NCI-H1436 treated with DMSO at 0.1 percent for 48 hours (cell line): ENCODE measurements at places on chromosomes 2 and 18.

- DNase-seq, result no peak
These were observed 31.3 kb downstream of the PPM1B start for GRCh38 chr2:44200011-44200410.

GRCh38 chr2:162100579-162100978 is 26.6 kb upstream of the DPP4 start:
- no peak for DNase-seq

GRCh38 chr2:186913870-186914269 is 64.9 kb upstream of the ZSWIM2 start:
- no peak for DNase-seq

- DNase-seq, result no peak
These were observed 172.5 kb downstream of the MAIP1 start for GRCh38 chr2:200127848-200128247.

DNA sequence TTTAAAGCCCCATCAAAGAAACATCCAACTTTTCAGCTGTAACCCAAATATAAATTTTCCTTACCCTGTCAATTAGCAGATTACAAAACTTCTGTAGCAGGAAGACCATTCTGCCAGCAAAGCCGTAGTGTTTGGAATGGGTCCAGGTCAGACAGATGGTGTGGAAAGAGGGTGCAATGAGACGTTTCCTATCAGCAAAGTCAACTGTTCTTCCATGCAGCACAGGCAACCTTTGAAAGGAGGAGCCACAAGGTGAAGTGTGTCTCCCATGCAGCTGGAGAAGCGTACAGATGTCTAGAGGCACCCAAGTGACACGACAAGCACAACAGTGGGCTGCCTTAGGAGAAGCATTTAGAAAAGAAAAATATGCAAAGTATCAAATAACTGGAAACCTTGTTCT is 83.7 kb downstream of the SP3 start:
- DNase-seq, result no peak

DNA sequence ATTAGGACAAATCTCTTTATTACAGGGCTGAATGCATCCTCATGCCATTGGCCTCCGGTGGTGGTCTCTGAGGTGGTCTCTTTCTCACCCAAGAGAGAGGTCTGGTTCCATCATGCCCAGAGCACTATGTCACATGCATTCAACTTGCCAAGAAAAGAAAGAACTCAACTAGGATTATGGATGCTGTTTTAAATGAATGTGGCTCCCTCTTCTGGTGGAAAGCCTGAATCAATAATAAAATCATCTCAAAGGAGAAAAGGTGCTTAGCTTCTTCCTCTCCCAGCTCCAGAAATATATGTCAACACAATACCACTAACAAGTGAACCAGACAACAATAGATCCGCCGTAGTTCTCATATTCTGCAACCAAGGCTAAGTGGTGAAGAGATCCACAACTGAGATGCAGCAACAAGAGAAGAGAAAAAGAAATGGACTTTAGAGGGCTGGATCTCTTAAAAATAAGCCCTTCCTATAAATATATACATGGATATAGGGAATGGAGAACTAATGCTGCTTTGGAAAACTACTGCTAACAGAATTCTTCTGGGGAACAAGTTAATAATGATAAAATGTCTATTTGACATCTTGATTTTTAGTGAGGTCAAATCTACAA is 396.8 kb downstream of the NCKAP5 start:
- DNase-seq, result peak; percentile 66

DNA sequence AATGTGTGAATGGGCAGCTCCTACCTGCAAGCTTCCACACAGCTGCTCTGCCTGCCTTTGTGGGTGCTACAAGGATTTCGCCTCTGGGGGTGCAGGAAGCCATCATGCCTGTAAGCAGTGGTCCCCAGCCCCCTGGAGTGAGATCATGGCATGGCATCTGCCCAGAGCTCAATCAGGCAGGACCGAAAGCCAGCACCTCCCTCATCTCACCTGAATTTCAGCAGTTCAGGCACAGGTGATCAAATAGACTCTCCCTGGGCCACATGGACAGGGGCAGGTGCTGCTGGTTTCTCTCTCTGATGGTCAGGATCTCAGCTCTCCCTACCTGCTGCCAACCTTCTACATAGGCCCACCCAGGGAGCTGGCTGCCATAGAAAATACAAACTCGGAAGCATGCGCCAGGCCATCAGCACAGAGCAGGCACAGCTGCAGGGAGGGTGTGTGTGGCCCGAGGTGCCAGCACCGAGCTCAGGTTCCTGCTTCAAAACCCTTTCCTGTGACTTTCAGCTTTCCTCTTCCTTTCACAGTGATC is 133.2 kb upstream of the ID2 start:
- no peak for DNase-seq

DNA sequence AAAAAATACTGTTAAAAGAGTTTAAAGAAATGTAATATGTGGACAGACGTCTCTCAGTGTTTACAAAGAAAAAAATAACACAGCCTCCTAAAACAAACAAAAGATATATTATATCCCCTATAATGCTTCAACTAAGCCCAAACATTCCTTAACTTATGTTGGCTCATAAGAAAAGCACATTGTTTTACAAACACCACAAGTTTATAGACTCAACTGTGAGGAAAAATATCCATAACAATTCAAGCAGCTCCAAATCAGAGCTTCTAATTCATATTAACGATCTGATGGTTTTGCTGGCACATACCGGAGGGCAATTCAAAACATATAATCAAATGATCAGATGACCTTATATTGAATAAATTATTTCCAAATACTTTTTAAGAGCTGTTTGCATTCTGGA is 5.5 kb downstream of the LPIN2 start:
- no peak for DNase-seq

- no peak for DNase-seq
These were observed 1920.7 kb upstream of the CELF4 start for GRCh38 chr18:39486268-39486667.

DNA sequence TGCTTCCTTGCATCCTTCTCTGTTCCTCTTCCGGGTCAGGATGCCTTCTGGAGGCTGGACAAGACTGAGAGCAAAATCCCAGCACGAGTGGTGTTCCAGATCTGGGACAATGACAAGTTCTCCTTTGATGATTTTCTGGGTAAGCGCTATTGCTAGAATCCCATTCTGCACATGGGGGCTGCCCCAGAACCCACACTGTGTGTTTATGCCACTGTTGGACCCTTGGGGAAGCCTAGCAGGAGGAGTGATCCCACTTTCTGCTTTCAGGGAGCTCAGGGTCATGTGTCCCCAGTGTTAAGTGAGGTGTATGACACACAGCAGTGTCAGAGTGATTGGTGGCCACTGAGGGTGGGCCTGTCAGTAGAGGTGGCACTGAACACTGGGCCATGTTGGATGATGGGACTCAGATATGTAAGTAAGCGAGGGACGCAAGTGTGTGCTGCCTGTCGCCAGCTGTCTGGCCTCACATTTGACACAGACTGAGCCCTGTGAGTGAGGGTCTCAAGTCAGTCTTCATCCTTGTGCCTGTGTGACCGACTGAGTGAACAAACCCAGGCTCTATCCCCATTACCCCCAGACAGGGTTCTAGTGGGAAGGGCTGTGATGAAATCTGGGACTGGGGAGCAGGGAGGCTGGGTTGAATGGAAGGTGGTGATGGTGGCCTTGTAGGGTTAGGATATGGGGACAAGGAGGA is 220.9 kb downstream of the DYSF start:
- DNase-seq, result no peak

GRCh38 chr2:222643134-222643533 is 12.8 kb downstream of the FARSB start:
- no peak for DNase-seq

DNA sequence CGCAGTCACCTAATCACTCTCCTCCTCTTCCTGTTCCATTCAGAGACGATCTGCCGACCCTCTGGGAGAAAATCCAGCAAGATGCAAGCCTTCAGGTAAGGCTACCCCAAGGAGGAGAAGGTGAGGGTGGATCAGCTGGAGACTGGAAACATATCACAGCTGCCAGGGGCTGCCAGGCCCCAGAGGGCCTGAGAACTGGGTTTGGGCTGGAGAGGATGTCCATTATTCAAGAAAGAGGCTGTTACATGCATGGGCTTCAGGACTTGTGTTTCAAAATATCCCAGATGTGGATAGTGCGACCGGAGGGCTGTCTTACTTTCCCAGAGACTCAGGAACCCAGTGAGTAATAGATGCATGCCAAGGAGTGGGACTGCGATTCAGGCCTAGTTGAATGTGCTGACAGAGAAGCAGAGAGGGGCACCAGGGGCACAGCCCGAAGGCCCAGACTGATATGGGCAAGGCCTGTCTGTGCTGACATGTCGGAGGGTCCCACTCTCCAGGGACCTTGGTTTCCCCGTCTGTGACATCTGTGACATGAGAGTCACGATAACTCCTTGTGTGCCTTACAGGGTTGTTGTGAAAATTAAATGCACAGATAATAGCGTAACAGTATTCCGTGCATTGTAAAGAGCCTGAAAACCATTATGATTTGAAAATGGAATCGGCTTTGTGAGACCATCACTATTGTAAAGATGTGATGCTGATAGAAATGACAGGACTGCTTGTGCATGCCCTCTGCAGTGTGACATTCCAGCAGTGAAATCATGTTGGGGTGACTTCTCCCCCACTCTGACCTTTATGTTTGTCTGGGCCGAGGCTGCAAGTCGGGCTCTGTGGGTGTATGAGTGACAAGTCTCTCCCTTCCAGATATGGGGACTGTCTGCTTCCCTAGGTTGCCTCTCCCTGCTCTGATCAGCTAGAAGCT is 510 bp downstream of the IL1RN start:
- DNase-seq, result no peak

DNA sequence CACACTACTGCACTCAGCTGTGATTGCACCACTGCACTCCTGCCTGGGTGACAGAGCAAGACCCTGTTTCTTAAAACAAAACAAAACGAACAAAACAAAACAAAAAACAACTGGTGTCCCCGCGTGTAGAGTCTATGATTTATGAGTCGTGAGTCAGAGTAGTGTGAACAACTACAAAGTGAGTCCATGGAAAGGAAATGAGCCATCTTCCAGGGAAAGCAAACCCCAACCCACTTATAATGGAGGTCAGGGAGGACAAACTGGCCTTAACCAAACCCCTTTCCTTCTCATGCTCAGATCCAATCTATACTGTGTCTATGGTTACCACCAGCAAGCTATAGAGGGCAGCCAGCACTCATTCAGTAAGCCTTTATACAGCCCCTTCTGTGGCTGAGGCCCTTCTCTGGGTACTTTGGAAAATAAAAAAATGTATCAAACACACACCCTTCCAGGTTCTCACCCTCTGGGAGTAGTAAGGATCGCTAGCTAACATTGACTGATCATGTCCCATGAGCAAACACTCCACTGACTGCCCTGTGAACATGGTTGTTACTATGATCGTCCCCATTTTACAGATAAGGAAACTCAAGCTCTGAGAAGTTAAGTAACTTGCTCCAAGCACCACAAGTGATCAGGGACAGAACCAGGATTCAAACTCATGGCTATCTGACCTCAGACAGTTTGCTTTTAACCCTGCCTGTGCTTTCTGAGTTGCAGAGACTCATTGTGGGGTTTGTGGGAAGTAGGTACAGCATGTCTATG is 24.7 kb upstream of the COLEC12 start:
- DNase-seq, result no peak

DNA sequence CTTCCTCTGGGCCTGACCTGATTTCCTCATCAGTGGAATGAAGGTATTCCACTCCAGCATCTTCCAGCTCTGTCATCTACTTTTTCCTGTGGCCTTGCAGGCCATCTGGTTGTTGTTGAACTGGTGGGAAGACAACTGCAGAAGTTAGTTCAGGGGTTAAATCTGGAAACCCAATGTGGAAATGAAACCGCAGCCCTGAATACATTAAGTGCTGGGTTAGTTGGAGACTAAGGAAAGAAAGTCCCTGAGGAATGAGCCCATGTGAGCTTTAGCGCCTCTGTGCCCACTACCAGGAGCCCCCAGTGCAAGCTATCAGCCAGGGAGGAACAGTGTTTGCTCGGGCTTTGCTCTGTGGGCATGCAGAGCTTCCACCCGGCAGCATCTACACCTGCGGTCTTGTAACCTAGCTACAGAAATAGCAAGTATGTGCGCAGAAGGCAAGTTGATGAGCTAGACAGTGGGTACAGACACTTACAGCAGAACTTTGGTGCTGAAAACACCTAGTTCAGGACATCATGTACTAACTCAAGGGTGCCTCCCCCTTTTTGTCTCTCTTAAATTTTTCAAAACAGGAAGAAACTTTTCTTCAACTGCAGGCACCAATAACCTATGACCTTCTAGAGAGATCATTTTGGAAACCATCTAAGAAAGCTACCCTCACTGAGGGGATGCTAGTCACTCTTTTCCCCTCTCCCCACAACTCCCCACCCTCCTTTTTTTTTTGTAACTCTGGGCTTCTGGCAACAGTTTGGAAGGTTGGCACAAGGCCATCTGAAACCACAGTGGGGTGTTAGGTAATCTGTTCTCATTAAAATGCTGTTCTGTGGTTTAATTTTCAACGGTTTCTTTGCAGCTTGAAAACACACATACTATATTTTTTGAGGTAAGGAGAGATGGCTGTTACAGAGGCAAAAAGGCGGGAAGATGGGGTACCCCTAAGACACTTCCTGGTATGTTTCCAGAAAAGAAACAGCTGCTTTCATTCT is 18.3 kb upstream of the CXCR4 start:
- DNase-seq, result no peak

- DNase-seq, result no peak
These were observed 745.0 kb downstream of the CBLN2 start for GRCh38 chr18:71798986-71799673.

GRCh38 chr2:69570474-69570873 is 73.1 kb downstream of the AAK1 start:
- no peak for DNase-seq

- DNase-seq, result no peak
These were observed 44.3 kb upstream of the CAB39 start for GRCh38 chr2:230668184-230668938.

DNA sequence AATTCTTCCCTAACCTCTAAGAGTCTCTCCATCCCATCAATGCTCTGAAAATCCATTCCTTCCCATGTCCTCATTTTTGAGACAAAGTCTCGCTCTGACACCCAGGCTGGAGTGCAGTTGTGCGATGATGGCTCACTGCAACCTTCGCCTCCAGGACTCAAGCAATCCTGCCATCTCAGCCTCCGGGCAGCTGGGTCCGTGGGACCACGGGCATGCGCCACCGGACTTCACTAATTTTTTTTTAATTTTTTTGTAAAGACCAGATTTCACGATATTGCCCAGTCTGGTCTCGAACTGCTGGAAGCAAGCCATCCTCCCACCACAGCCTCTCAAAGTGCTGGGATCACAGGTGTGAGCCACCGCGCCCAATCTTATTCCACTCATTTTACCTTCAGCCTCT is 1.6 kb downstream of the FEZ2 start:
- DNase-seq, result no peak

DNA sequence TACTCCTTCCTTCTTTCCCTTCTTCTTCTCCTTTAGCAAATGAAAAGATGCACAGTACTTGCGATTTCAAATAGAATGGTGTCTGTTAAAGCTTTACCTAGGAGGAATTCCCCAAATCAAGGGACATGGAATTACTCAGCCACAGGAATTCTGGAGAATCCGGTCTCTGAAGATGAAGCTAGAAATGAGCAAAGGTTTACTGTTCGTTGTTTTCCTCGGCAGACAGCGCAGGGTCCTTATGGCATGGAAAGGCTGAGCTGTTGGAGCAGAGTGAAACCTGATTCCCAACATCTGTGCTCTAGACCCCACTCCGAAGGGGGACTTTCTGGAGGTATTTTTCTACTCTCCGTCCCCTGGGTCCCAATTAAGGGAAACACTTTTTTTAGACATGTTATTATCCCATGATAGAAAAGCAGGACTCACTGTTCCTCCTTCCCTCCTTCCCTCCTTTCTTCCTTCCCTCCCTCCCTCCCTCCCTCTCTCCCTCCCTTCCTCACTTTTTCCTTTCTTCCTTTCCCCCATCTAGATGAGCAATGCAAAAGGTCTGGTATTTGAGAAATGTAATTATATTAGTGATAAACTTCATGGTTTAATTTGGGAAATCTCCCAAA is 47.1 kb downstream of the CDCA7 start:
- no peak for DNase-seq
